NCI-H2227 treated with DMSO at 0.1 percent for 48 hours (cell line): ENCODE measurements at places on chromosomes 12 and 14.
A peak's percentile ranks its signal among the peaks of the same experiment; 100 is the strongest.

DNA sequence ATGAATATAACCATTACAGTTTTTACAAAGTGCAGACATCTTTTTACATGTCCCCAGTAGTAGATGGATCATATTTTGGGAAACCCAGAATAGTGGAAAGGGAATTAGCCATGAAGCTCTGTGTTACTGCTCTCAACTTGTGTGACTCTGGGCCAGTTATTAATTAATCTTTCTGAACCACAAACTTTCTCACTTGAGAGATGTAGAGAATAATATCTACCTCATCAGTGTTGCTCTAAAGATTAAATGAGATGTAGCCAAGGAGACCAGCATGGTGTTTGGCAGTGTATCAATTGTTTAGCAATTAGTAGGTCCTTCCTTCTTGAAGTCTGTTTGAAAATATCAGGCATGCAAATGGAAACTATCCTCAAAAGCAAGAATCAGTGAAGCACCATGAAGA, 169.2 kb downstream of the TMTC2 start:
- no peak for DNase-seq

GRCh38 chr14:75711796-75712211, 50.8 kb downstream of the TTLL5 start:
- DNase-seq: no peak

DNA sequence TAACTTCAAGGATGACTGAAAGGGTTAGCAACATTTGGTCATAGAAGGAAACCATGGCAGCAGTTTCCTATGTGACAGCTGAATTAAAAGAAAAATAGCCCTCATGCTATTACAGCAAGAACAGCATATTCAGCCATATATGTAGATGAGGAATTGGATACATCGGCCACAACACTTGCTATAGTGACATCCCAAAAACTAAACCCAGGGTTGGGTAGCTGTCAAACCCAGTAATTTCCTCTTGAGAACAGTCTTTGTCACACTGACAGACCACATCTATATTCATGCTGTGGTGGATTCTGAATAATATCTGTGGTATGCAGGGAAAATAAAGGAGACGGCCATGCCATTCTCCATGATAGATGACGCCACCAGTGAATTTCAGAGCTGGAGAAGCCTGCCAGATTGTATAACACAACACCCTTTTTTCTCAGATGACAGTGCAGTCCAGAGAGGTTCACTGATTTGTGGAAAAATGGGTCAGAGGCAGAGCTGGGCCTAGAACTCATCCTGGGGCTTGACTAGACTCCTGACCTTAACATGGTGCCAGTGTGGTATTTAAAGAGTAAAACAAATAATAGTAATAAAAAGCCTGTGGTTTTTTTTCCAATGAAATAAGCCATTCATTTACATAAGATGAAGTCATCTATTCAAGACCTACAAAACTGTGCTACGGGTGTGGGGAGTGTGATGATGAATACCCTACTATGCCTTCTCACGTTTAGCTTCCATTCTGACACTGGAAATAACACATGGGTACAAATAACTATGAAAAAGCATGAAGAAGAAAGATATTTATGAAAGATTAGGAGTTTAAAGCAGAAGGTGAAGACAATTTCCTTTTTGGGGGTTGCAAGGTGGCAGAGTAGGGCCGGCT, 32.3 kb downstream of the EFCAB11 start:
- no peak for DNase-seq

- DNase-seq: no peak
Measured at GRCh38 chr12:91622981-91623380, 440.4 kb upstream of the DCN start.

GRCh38 chr12:39931857-39932256, 174.0 kb downstream of the SLC2A13 start:
- DNase-seq: no peak

- no peak for DNase-seq
Measured at GRCh38 chr12:13253966-13254760, 57.6 kb downstream of the EMP1 start.

GRCh38 chr14:36055681-36056225, 120.8 kb downstream of the PTCSC3 start:
- no peak for DNase-seq

DNA sequence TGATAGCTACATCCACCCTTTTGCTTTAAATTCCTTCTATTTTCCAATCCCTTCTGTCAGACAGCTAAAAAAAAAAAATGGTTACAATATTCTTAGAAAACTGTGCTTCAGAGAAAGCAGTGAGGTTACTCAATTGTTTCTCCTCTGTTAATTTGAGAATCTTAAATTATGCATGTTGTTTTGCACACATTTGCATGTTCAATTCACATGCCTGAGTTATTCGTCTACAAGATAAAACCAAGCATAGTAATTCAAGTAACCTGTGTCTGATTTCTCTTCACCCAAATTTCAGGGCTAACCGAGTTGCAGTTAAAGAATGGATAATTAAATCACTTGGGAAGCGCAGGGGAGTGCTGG, 81.0 kb upstream of the MED13L start:
- no peak for DNase-seq

- DNase-seq: no peak
Measured at GRCh38 chr14:59698793-59699192, 122.2 kb upstream of the CCDC175 start.

GRCh38 chr12:90987520-90987919, 17.3 kb downstream of the EPYC start:
- no peak for DNase-seq

DNA sequence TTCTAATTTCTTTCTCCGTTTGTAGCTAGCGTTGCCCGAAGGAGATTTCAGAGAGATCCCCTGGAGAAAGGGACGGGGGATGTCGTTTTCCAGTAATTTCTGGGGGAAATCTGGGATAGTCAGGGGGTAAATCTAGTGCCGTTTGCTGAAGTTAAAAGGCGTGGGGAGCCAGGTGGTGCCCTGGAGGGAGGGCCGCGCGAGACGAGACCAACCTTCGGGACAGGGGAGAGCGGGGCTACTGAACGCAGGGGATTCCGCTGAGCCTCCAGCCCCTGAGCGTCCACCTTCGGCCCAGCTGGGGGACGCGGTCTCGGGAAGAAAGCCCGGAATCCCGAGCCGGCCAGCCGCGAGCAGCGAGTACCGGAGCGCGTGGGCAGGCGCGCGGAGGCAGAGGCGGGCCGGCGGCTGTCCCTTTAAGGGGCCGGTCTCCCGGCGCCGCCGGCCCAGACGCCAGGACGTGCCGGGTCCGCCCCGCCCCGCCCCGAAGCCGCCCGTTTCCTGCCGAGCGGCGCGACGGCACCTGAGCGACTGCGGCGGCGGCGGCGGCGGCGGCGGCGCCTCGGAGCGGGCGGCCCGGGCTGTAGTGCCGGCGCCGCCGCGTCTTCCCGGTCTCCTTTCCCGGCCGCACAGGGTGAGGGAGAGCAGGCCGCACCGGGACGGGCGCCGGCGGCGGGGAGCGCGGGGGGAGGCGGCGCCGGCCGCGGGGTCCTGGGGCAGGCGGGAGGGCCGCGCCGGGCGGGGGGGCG, at the start of gene KTN1:
Gene KTN1 (plus strand): TSS at position 484 of the 746 bp plus-strand sequence. CDS start 31,842 bp downstream, outside the sequence.
- peak; percentile 67 for DNase-seq

- no peak for DNase-seq
Measured at GRCh38 chr14:103111232-103111868, 11.9 kb upstream of the TNFAIP2 start.

DNA sequence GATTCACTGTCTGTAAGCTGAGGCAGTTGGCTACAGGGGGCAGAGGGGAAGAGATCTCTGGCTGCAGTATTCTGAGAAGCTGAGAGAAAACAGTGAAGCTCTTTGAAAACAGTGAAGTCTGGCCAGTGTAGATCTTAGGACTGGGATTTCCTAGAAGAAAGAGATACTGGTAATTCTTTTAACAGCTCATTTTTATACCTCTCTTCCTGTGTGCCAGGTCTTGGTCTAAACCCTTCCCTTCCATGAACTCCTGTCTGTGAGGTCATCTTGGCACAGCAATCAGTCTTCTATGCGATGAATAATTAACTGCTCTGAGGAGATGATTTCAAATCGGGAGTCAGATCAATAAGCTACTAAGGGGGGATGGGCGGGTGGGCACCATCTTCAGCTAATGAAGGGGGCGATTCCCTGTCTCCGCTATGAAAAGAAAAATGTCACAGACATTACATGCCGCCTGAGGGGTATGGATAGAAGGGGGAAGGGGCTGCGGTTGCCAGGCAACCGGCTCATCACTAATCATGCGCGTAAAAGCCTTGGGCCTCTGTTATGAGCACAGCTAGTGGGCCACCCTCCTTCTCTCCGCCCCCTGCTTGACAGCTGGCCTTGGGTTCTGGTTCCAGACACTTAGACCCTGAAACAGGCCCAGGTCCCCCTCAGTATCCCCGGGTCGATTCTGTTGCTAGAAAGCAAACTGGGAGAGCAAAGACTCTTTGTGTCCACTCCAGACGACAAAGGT, 75.3 kb upstream of the CEP83 start:
- DNase-seq: peak; percentile 32

- no peak for DNase-seq
Measured at GRCh38 chr14:50920482-50921230, 23.6 kb downstream of the PYGL start.

GRCh38 chr12:5889381-5890047, 55.5 kb downstream of the ANO2 start:
- no peak for DNase-seq

GRCh38 chr12:129145381-129145780, 292.1 kb downstream of the GLT1D1 start:
- DNase-seq: no peak

DNA sequence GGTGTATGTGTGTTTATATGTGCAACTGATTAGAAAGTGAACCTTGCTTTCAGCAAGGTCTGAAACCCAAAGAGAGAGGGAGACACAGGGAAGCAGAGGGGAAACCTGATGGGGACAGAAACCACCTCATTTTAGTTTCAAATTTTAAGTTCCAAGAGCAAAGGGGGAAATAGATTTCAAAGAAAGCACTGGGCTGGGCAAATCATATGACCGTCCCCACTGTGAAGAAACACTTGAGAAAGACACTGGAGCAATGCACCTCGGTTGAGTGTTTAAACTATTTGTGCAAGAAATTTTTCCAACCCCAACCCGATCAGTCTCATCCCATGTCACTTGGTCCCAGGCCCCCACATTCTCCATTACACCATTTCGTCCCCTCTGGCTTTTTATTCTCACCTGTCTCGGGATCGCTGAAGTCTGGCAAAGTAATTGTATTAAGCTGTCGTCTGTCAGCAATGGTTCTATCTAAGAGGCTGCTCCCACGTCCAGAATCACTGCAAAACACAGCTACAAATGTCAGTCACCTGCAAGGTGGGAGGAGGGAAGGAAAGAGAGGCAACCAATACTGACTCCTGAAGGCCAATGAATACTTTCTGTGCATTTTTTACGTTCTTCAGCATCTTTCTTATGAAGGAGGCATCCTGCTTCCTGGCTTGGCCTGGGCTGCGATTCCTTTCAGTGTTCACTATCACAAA, 205.7 kb downstream of the TTC7B start:
- no peak for DNase-seq

- DNase-seq: no peak
Measured at GRCh38 chr14:30994681-30995620, 30.5 kb upstream of the AP4S1 start.

- DNase-seq: no peak
Measured at GRCh38 chr12:113370923-113371682, 12.7 kb downstream of the PLBD2 start.

GRCh38 chr12:58029260-58029659, 87.9 kb downstream of the ATP23 start:
- DNase-seq: no peak

GRCh38 chr12:63420206-63420644, 248.1 kb downstream of the DPY19L2 start:
- peak; percentile 93 for DNase-seq

DNA sequence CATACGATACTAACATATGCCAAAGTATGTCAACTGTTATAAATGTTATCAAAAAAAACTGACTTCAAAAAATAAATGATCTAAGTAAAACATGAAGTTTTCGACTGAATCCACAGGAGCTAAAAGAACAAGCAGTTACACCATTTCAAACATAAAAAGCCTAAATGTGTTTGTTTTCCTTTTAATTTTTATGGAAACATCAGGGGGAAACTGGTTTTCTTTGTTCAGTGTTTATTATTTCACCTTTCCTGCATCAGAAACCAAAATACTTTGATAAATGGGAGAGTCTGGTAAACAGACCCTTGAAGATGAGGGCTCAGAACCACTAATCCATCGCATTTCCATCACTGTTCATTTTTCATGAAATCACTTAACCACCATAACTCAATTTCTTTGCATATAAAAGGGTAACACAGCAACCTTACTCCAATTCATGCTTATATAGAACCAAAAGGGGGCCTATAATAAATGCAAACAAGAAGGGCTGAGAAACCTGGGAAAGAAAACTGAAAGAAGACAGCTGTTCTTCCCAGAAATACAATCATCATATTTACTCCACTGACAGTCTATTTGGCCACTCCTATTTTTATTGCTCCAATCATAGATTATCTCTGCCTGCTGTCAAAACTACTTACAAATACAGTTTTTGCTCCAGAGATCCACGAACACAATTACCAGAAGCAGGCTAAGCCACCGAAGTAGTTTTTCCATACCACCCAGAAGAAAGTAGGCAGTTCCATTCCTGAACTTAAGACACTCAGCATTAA, 17.0 kb downstream of the FGD6 start:
- DNase-seq: no peak

DNA sequence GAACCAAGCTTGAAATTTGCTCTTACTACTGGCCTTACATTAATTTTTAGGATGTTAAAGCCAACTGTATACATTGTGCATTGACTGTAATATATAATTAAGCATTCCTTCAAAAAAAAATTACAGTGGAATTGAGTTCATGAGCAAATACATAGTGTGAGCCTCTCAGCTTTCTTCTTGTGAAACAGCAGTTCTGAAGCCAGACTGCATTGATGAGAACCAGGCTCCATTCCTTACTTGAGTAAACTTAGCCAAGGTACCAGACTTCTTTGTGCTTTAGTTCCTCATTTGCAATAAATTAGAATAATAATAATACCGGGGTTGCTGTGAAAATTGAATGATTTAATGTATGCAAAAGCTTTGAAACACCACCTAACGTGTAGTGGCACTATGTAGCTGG, 169.5 kb downstream of the ANO4 start:
- no peak for DNase-seq

- no peak for DNase-seq
Measured at GRCh38 chr12:77973579-77973978, 142.9 kb downstream of the NAV3 start.

DNA sequence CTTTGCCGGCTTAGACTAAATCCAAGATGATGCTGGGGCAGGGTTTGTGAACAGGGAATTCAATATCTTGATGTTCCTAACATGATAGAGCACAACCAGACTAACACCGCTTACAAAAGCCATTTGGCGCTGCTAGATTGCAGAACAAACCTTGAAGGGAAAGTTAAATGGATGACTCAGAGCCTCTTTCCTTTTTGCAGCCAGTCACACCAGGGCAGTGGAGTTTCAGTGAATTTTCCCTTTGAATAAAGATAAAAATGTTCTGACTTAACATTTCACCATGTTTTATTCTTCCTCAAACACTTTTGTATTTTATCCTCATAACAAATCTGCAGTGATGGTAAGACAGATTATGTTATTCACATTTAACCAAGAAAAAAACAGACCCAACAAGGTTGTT, 47.3 kb downstream of the PDE6H start:
- DNase-seq: no peak

DNA sequence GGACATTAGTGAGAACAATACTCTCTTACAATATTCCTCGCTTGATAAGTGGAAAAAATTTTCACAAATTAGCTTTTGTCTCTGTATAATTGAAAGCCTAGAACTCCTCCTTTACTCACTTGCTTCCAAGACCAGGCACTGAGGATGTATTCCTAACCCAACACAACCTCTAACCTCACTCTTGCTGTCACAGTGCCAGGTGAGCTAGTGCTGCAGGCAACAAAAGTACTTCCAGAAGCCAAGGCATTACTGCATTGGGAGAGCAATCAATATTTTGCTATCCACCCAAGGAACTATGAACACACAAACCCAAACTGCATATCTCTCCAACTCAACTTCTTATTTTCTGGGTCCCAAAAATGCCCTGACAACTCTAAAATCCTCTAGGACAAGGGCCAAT, 1081.0 kb downstream of the VRK1 start:
- DNase-seq: no peak
